ENCODE measurements at places on chromosomes 7 and 10.

DNA sequence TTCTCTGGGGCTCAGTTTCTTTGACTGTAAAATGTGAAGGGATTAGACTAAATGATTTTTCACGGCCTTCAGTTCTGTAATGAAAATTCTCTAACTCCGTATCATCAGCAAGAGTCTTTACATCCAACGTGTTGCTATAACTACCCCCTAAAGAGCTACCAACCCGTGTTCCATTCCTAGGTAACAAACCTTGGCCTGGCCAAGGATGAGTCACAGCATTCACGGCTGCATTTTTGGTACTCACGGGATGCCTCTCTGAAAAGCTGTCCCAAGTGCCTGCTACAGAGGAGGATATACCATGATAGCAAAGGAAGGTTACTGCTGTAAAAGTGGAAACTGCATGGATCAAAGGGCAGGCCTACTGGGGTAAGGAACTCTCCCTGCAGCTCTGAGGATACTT is 5.9 kb downstream of the LRRC4 start:
- DNase-seq = no peak

DNA sequence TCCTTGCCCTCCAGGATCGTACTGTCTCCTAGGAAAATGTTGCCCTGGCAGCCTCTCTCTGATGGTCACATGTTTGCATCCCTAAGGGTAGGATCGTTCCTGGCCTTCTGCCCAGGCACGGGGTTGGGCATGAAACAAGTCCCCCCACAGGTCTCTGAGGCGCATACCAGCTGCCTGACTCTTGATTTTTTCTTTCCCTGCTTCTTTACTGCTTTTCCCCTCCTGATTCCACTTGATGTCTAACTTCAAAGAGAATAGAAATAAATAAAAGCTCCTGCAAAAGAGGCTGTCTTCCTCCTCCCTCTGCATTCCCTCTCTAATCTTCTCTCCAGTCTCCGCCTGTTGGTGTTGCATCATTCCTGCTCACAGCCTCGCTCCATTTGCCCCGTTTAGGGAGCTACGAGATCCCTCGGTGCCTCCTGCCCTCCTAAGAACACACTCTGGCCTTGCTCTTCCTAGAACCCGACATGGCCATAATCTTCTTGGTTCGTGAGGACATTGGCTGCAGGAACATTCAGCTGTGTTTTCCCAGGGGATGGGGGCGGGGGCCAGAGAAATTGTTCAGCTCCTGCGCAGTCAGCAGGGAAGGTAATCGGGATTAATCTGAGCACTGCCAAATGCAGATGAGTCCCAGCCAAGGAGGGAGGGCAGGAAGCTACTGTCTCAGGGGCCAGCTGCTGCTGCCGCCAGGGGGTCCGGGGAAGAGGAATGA is 26.0 kb downstream of the LEP start:
- no peak for DNase-seq

DNA sequence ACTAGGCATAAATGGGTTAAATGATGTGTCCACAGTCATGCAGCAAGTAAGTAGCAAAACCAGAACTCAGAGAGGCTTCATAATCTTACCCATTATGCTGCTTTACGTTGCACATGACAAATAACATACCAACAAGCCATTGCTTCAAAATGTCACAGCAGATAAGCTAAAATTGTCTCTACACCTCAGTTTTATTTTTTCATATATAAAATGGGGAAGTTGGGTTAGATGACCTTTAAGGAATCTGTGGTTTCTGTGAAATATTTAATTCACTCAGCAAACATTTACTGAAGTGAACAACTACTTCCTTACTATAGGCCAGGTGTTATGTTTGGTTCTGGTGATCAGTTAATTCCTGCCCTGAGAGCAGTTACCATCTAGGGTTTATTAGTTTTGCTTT is 2.2 kb upstream of the ASCC1 start:
- no peak for DNase-seq

- DNase-seq = no peak
These were observed 22.7 kb downstream of the SSC4D start for GRCh38 chr7:76386691-76387260.

DNA sequence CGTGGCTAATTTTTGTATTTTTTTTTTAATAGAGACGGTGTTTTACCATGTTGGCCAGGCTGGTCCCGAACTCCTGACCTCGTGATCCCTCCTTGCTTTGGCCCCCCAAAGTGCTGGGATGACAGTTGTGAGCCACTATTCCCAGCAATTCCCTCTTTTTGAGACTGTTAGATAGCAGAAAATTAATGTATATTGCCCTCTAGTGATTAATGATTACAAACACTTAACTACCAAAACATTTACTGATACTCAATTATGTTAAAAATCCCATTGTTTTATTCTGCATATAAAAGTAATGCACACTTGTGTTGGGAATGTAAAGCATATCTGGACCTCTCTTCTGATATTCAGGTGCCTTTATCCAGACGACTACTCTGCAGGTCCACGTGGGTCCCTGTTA is 41.2 kb upstream of the COBL start:
- DNase-seq = no peak

GRCh38 chr10:103238506-103239252 is 7.0 kb upstream of the RPEL1 start:
- no peak for DNase-seq

- no peak for DNase-seq
These were observed 230.1 kb upstream of the SEMA3E start for GRCh38 chr7:83879063-83879462.

- DNase-seq = peak; percentile 0
These were observed 15.3 kb downstream of the POLL start for GRCh38 chr10:101572785-101573184.

GRCh38 chr10:85648279-85648754 is 718.3 kb downstream of the GRID1 start:
- no peak for DNase-seq

DNA sequence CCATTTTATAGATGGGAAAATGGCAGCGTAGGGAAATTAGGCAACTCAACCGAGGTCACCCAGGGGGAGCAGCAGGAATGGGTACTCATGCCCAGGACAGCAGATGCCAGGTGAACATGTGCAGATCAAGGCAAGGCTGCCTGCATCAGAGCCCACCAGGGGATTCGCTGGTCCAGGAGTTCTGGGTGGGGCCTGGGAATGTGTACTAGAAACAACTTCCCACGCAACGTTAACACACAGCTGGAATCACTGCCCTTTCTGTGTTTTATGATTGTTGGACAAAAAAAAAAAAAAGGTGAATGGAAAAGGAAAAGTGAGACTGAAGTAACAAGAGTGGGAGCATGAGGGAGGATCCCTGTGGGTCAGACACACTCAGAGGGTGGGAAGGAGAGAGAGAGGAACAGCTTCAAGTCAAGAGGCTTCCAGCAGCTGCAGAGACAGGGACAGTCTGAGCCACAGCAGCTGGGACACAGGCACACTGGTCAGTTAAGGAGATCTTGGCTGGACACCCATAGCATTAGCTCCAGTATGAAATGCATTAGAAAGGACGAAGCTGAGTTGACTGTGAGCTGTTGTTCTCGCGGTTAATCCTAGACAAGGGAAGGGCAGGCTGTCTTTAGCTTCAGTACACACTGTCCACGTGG is 187.9 kb upstream of the INHBA start:
- no peak for DNase-seq

Data from naive thymus-derived CD8-positive, alpha-beta T cell (primary cell).